Left cardiac atrium (tissue), 4 donors: ENCODE measurements at places on chromosomes 7 and 10. TPM values are rescaled to one million over a fixed set of nuclear protein-coding genes. Genes with fewer than 3 reads are reported as not detected.

DNA sequence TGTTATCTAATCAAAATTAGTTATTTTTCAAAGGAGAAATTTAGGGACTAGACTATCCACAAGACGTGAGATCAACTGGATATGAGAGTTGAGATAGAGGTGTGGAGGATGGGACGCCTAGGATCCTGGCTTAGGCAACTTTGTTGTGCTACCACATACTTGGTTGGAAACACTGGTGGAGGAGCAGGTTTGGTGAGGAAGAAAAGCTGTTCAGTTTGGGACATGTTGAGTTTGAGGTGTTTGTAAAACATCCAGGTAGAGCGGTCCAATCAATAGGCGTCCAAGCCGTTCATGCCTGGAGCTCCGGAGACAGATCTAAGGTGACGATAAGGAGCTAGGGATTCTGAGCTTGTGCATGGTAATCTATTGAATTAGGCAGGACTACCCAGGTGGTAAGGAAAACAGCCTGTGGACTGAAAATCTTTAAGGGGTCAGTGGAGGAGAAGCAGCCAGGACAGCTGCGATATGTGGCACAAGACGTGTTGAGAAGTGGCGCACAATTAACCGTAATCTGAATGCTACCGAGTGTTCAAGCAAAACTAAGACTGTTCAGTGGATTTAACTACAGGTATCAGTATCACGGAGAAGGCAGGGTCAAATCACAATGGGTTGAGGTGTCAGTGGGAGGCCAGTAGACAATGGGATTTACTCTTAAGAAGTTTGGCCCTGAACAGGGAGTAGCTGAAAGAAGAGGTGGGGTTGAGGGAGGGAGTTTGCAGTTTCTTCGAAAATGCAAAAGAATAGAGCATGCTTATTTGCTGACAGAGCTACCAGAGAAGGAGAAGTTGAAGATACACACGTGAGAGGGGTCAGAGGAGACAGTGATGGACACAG lies 16.1 kb upstream of the TRPV6 start:
- DNase-seq, result no peak

GRCh38 chr10:49662169-49662830 lies 17.2 kb upstream of the C10orf53 start:
- DNase-seq, result no peak

GRCh38 chr10:77357611-77358310 lies 279.8 kb downstream of the KCNMA1 start:
- no peak for DNase-seq

DNA sequence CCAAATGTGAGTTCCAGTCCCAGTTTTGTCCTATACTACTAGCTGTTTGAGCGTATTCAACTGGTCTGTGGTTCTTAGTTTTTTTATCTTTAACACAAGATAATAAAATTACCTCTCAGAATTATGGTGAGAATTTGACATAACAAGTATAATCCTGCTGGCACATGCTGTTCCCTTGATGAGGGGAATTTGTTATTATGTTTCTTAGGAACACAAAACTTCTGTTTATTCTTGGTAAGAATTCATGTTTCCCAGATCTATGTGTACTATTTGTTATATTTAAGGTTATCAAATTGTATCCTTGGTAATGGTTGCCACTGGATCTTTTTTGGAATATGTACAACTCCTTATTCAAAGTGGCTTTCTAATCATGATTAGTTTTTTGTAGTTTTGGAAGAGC lies 335.6 kb downstream of the ADK start:
- DNase-seq, result no peak

DNA sequence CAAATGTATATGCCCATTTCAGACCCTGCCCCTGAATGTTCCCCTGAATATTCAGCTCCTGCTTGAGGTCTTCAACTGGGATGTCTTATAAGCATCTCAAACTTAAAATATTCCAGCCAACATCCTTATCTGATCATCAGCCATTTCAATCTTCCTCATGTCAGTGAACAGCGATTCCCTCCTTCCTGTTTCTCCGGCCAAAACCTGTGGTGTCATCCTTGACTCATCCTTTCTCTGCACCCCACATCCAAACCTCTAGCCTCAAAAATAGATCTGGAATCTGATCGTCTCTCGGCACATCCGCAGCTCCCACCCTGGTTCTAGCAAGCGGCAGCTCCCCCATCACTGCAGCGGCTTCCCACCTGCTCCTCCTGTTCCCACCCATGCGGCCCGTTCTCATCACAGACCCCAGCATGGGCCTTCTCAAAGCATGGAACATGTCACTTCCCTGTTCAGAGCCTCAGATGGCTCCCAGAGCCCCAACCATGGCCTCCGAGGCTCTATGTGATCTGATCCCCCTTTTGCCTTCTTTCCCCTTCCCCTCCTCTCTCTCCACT lies 165.7 kb downstream of the HECW1 start:
- no peak for DNase-seq

DNA sequence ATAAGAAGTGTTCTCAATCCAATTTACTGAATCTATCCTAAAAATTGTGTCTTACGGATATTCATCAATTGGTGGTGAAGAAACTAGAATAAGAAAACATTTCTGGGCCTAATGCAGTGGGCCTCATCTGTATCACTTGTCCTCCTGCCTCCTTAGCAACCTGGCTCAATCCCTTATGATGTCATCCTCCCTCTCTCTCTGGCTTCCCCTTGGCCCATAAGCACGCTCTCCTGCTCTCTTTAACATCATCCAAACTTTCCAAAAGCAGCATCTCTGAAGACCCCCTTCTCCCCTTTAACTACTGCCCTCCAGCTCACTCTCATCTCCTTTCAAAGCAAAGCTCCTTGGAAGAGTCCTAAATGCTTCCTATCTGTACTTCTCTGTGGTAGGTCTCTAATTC lies 4.7 kb upstream of the STN1 start:
- no peak for DNase-seq

GRCh38 chr7:148156233-148156632 lies 434.3 kb upstream of the C7orf33 start:
- DNase-seq, result no peak

- DNase-seq, result peak; percentile 33
These were observed 7.1 kb downstream of the ERV3-1 start for GRCh38 chr7:64999165-65000004.

DNA sequence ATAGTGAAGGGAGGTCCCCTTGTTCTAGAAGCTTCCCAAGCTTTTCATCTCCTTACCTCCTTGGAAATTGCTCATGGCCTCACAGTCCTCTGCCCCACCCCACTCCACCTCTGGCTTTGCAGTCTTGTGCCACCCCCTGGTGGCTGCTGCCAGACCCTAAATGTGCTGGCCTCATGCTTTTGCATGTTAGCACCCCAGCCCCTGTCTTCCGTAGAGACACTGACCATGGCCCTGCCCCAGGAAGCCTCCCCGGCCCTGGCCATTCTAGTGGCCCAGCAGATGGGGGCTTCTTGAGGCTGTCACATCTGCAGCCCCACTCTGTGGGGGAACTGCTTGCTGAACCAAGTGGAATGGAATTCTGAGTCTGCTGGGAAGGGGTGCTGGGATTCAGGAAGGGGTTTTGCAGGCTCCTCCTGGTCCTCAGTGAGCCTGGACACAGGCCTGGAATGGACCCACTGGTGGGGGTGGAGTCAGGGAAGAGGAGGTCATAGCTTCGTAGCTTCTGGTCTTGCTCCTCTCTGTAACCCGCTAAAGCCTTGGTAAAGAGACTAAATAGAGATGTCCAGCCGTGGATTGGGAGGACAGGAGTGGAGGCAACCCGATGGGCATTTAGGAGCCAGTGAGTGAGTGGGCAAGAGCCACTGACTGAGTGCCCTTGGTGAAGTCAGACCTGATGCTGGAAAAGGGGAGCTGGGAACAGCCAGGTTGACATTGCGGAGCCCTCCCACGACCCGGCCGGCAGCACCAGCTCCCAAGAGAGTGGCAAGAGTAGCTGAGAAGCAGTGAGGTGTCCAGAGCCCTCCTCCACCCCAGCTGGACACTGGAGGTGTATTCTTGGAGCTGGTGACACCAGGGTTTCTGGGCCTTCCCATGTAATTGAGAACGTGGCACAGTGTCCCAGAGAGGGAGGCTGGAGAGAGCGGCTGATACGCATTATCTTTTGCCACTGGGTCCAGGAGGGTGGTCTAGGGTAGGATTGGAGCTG lies 20.9 kb downstream of the RAMP3 start:
- peak; percentile 7 for DNase-seq

DNA sequence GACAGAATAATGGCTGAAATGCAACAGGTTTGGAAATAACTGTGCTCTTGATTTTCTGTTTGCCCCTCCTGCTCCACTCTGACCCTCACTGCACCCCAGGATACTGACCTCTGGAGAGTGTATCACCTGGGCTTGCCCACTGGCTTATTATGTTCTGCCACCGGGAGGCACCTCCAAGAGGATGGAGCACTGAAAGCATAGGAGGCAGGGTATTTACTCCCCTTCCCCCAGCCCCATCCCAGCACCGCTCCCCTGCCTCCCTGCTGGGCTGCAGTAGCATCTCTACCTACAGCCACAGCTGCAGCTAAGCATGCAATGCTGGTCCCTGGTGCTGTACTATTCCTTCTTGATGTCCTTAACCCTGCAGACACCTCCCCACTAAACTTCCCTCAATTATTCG lies 26.4 kb downstream of the RAB11FIP2 start:
- DNase-seq, result no peak

GRCh38 chr7:105685161-105685560 lies 103.9 kb upstream of the EFCAB10 start:
- no peak for DNase-seq

- no peak for DNase-seq
These were observed 212.0 kb downstream of the TSPAN12 start for GRCh38 chr7:120645966-120646365.

DNA sequence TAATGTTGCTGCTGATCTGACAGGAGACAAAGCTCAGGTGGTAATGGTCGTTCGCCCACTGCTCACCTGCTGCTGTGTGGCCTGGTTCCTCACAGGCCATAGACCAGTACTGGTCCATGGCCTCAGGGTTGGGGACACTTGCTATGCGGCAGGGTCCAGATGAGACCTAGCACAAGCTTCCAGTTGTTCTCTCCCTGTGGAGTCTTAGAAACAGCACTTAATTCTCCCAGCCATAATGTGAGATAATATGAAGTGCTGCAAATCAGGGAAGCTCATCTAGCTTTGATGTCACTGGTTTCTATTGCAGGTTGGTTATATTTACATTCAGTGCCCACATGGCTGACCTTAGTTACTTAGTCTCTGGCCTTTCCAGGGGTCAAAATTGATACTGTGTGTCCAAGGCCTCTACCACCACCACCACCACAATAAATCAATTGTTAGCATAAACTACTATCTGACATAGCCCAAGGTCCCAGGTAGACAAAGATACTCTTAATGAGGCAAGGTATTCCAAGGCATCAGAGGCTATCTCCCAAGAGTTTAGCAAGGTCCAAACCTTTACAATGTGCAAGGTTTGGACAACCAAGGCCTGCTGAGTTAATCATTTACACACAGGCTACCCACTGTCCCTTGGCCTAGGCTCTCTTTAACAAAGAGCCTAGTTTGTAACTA lies 11.0 kb downstream of the AGBL3 start:
- no peak for DNase-seq

DNA sequence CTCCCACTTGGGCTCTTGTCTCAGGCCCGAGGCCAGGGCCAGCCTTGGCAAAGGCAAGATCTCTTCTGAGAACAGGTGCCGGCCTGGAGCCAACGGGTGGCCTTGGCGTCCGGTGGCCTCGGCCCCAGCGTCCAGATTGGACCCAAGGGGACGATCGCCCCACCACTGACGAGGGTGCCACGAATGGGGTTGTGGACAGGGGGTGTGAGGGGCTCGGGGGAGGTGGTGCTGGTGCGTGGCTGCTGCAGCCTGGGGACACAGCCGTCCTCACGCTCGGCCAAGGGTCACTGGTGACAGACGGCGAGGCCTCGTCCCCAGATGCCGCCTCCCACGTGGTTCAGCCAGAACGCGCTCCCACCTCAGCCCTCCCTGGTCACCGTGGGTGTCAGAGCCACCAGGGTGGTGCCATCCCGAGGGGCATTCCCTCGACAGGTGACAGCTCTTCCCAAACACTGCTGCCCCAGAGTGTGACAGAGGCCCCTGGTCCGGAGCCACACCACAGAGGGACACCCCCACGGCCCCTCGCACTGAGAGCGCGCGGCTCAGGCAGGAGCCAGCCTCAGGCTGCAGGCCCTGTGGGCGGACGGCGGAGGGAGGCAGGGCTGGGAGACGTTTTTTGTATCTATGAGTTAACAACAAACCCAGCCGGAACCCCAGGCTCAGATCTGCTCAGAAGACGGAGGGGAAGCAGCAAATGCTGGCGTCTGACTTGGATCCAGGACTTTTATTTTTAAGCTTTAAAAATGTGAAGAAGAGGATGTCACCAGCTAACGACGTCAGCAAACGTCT lies 18.5 kb upstream of the CFAP46 start:
- no peak for DNase-seq

GRCh38 chr10:90644165-90644564 lies 213.7 kb downstream of the HTR7 start:
- no peak for DNase-seq

GRCh38 chr7:38978491-38978890 lies 782 bp downstream of the POU6F2 start:
- no peak for DNase-seq

GRCh38 chr7:557558-557881 lies 37.9 kb upstream of the PDGFA start:
- no peak for DNase-seq

GRCh38 chr7:139853506-139854123 lies 24.6 kb downstream of the TBXAS1 start:
- no peak for DNase-seq

- no peak for DNase-seq
These were observed 84.9 kb downstream of the CHRM2 start for GRCh38 chr7:136953386-136953785.

GRCh38 chr10:102859911-102860310 lies 5.9 kb downstream of the BORCS7 start:
- DNase-seq, result no peak

DNA sequence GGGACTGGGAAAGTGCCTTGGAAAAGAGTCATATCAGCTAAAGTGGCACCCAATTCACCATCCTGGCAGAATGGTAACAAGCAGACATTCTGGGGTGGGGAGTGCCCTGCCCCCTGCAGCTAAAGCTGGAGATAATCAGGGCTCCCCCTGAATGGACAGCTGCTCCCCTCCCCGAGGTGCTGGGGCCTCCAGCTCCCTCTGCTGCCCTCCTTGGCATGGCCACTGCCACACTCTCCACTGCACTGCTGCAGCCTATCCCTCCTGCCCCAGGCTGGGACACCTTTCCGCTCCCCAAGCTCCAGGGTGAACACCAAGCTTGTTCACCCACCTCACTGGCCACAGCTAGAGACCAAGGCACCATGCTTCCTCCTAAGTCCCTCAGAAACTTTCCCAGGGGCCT lies 9.8 kb upstream of the PARD3 start:
- no peak for DNase-seq

DNA sequence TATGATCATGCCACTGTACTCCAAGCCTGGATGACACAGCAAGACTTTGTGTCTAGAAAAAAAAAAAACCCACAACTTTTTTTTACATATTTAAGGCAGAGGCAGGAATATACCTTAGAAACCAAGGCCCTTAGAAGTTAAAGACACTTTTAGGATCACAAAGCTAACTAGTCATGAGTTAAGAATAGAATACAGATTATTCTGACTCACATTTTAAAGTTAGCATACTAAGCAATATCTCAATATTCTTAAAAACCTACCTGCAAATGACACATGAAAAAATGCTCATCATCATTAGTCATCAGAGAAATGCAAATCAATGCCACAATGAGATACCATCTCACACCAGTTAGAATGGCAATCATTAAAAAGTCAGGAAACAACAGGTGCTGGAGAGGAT lies 177.7 kb downstream of the CHCHD3 start:
- no peak for DNase-seq

PTF1A gene
- not detected for total RNA-seq

BHLHA15 gene
- 0.38 TPM for total RNA-seq

PDE1C gene
- 44.2 TPM for total RNA-seq

HPS6 gene
- 10.1 TPM for total RNA-seq

TMEM140 gene
- total RNA-seq, result 10.0 TPM

ADCYAP1R1 gene
- total RNA-seq, result 1.0 TPM
